Stimulated activated CD4-positive, alpha-beta T cell treated with anti-CD3 and anti-CD28 coated beads, TNF-alpha, amount 100 ng/mL, for 1 hour (primary cell): ENCODE measurements at places on chromosomes 5 and 9.

DNA sequence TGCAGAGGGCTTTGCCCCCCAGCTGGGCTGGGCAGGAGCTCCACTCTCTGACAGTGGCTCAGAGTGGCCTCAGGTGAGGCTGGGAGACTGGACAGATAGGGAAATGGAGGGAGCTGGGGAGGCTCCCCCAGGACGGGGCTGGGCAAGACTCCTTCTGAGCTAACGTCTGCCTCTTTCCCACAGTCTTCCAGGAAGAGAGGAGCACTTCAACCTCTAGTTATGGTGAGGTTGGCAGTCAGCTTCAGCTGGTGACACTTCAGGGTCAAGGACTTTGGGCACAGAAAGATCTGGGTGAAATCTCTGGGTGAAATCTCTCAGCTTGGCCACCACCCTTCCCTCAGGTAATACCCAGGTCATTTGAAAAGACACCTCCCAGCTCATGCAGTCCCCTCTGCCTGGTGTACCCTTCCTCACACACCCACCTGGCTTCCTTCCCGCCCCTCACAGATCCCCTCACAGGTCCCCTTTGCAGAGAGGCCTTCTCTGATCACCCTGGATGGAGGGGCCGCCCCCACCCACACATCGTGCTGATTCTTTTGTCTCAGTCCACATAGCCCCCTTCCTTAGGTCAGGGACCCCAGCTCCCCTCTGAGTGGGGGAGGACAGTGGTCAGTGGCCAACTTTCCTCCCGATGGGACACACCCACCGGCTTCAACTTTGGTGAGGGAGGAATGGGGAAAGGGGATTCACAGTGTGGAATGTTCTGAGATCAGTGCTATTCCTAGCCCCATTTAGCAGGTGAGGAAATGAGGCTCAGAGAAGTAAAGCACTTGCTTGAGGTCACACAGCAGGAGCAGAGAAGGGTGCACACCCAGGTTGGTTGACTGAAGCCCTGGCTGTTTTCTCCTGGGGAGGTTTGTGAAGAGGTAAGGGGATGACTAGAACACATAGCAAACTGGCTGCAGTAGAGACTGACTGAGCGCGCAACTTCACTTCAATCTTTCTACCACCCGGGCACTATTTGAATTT, 15.8 kb upstream of the NEURL1B start:
- DNase-seq = no peak

GRCh38 chr9:18077941-18078678, 395.8 kb upstream of the ADAMTSL1 start:
- no peak for DNase-seq

DNA sequence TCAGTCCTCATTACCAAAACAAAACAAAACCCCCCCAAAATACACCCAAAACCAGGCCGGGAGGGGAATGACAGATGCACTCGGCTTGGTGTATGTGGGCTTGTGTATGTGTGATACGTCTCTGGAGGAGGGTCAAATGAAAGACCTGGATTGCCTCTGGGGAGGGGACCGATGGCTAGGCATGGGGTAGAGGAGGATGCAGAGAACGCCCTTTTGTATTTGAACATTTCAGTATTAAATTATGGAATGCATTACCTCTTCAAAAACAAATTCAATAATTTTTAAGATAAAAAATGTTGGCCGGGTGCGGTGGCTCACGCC, 61.4 kb downstream of the LMX1B start:
- DNase-seq = no peak

DNA sequence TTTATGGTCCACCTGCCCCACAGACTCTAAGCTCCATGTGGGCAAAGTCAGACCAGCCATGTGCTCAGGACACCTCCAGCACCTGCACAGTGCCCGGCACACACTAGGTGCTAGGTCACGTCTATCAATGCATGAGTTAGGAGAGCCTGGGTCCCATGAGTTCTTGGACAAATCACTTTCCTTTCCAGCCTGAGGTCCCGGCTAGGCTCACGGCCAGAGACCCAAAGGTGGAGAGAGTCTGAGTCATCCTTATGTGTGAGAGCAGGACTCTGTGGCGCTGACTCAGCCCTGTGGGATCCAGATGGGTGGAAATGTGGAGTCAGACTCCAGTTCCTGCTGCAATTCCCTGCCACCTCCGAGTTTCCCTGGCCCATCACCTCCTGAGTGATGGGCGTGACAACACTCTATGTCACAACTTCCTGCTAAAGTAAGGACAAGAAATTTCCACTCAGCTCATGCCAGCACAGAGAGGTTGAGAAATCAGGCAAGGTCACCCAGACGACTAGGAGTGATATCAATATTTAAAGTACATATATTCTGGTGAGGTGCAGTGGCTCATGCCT, 2.5 kb upstream of the ST6GALNAC4 start:
- DNase-seq = no peak

DNA sequence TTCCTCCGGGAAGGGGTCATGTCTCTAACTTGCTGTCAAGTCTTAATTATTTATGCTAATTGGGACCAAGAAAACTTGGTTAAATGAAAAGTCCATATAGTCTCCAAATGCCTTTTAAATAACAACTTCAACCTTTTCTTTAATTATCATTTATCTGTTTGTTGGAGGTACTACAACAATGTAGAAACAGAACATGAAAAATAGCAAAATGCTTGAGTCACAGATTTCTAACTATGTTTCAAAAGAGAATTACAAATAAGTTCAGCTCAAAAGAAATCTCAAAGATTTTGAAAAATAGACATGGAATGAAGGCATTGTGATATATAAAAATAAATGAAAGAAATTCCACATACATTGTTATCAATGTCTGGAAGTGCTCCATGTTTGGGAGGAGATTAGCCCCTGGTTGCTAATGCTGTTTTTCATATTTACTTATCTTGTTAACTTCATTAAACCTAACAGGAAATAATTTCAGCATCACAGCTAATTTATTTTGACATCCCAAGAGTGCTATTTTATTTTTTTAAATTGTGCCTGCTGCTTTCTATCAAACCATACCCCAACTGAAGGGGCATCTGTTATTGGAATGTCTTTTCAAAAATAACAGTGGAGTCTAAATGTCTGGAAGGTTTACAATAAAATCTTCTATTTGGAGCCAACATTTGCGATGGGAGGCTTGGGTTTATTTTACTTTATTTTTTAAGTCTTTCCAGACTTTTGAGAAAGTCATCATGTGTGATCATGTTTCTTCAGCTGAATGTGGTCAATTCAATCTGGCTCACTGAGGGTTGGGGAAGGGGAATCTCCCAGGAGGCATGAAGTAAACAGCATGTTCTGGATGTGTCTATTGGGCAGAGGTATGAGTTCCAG, 53.1 kb upstream of the ANKRD55 start:
- no peak for DNase-seq

DNA sequence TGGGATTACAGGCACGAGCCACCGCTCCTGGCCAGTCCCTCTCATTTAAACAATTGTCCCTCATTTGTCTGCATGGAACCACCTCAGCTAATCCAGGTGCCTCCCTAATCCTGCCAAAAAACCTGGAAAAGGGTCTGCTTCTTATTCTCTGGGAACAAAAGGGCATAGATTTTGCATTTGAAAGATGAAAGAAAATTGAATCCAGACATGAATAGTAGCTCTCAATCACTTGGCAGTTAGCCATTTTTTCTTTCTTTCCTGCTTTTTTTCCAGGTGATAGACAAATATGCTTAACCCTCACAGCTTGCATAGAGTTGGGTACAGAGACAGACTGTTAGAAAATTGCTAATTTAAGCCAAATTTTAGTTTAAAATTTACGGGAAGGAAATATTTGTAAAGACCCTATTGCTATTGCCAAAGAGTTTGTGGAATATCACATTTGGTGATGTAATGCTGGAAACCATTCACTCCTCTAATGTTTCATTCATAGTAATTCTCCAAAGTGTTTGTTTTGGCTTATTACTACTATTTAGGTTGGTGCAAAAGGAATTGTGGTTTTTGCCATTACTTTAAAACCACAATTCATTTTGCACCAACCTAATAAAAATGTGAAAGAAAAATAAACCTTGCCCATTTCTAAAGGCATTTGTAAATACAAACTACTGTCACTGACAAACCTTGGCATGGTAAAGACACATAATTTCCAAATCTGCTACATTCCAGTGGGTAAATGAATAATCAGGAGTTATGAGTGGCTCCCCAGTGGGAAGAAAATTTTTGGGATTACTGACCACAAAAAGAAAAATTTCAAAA, 80.5 kb upstream of the JAK2 start:
- DNase-seq = no peak

GRCh38 chr5:133363807-133364587, 248.3 kb downstream of the FSTL4 start:
- no peak for DNase-seq

DNA sequence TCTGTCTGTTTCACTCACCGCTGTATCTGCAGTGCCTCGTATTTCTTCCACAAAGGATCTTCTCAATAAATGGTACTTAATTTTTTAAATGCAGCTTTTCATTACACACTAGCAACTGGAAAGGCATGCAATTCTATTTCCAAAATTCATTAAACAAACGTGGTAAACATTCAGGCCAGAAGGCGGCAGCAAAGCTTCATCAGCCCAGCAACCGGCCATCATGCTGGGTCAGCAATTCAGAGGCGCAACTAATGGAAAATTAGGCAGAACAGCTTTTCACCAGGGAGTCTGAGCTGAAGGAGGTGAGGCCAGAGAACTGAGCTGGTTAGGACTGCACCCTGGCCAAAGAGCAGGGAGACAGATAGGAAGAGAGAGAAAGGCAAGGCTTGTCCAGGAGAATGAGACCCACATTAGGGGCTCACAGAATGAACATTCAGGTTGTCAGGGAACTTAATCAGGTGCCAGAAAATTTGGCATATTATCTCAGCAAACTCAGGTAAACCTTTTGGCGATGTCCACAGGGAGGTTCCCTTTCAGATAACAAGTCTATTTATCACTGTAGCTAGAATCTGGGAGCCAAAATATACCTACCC, 17.7 kb upstream of the RNF180 start:
- no peak for DNase-seq

- DNase-seq = no peak
Measured at GRCh38 chr9:20592673-20593072, 29.6 kb downstream of the MLLT3 start.

GRCh38 chr9:36268007-36268427, 9.8 kb upstream of the GNE start:
- no peak for DNase-seq
